NCI-H2107 (cell line): ENCODE measurements at places on chromosomes 3 and 15.

DNA sequence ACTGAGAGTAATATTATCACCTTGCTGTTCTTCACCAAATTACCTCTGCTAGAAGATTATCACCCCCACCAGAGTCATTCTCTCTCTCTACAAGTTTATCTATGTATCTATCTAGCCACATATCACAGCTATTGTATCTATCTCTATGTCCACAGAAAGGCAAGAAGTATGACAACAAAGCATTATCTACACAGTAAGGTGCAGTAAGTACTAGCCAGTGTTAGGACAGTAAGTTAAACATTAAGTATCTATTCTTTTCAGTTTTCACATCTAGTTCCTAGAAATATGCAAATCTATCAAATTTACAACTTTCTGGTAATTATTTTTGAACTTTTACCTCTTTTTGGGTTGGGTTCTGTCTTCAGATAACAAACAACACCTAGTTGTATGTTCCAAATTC, 26.5 kb upstream of the XXYLT1 start:
- no peak for DNase-seq

DNA sequence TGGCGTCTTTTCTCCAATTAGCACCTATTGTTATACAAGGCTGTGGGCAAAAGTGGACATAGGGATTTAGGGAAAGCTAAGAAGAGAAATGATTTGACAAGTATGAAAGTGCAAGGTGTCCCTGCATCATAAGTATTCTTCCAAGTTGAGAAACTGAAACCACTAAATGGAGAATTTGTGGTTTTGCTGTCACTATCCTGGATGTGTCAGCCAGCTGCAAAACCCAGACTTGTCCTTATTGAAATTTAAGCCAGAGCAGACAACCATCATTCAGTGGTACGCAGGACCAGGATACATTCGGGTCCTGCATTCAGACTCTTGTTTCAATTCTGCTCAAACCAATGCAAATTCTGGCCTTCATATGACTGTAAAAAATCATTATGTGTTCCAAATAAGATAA, 384.8 kb upstream of the TGFBR2 start:
- no peak for DNase-seq

DNA sequence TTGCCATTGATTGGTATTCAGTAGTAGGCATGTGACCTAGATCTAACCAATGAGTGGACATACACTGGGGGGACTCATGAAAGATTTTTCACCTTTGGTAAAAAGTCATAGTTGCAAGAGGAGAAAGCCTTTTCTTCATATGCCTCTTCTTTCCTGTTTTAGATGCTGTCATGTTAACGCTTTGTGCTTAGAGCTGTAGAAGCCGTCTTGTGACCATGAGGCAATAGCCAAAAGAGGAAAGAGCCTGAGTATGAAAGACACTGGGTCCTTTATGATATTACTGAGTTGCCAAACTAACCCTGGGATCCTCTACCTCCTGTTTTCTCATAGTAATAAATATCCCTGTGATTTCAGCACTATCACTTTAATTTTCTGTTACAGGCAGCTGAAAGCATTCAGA, 396.0 kb downstream of the FHIT start:
- DNase-seq = no peak

DNA sequence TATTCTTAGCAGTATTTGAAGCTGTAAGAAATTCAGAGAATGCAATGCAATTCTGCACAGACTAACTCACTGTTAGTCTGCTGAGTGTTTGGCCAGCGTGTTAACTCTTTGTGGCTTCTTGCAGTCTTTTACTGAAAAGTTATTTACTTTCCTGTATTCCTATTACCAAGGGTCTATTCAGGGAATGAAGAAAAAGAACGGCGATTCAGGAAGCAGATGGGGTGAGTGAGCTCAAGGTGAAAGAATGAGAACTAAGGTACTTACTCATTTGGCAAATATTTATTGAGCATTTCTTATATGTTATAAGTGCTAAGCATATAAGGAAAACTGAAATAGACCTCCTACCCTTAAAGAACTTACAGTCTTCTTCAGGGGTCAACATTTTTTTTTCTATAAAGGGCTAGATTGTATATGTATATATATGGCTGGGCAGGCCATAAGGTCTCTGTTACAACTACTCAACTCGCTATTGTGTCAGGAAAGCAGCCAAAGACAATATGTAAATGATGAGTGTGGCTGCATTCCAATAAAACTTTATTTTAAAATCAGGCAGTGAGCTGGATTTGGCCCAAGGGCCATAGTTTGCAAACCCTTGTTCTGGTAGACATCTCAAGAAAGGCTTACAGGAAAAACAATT, 271.9 kb upstream of the GADL1 start:
- no peak for DNase-seq

DNA sequence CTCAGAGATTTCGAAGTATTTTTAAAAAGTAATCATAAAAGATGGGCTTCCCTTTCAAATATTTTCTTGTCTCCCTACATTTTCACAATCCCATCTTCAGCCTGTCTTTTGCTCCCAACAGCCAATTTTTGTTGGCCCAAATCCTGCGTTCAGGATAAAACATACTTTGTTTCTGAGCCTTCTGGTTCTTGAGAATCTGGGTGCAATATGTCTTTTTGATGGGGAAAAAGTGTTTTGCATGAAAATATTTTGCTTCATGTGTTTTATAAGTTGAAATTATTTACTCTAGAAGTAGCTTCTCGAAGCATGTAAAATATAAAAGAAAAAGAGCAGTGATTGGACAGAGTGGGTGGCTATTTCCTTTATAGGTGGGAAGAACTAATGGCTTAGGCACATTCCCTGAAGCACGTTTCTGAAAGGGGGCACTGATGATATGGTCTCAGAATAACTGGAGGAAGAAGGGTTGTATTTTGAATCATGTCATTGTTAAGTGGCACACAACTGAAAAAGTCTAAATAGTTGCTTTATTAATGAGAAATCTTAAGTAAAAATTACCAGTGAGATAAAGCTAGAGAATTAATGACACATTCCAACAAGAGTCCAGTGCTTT, 3.9 kb downstream of the UNC13C start:
- no peak for DNase-seq

DNA sequence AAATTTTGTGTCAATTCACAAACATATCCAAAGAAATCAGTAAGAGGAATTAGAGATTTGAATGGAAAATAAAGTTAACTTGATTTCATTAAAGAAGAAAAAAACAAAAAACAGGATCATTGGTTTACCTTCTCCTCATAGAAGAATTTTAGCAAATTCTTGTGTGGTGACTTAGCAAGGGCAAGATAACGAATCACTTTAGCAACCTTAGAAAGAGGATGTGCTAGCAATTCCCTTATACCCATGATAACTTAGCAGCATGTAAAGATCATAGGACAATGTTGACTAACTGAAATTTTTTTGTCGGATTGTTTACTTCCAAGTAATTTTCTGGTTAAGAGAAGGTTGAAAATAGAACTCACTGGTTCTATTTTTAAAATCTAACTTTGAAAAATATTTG, 609.3 kb downstream of the GBE1 start:
- DNase-seq = no peak

GRCh38 chr3:180467177-180467576, 134.8 kb upstream of the TTC14 start:
- DNase-seq = no peak

DNA sequence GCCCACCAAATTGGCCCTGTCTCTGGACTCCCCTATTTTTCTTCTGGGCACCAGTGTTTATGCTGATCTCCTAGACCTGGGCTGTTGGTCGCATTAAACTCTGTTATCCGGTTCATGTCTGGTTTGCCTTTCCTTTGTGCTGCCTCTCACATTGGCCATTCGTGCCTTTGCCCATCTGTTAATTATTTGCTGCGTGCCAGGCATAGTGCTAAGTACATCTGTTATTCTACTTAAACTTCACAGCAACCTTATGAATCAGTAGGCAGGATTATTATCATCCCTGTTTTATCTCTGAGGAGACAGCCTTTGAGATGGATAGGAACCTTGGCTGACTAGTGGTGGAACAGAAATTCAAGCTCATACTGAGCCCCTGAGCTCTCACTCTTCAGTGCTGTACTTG, 76.0 kb downstream of the THSD4 start:
- no peak for DNase-seq

DNA sequence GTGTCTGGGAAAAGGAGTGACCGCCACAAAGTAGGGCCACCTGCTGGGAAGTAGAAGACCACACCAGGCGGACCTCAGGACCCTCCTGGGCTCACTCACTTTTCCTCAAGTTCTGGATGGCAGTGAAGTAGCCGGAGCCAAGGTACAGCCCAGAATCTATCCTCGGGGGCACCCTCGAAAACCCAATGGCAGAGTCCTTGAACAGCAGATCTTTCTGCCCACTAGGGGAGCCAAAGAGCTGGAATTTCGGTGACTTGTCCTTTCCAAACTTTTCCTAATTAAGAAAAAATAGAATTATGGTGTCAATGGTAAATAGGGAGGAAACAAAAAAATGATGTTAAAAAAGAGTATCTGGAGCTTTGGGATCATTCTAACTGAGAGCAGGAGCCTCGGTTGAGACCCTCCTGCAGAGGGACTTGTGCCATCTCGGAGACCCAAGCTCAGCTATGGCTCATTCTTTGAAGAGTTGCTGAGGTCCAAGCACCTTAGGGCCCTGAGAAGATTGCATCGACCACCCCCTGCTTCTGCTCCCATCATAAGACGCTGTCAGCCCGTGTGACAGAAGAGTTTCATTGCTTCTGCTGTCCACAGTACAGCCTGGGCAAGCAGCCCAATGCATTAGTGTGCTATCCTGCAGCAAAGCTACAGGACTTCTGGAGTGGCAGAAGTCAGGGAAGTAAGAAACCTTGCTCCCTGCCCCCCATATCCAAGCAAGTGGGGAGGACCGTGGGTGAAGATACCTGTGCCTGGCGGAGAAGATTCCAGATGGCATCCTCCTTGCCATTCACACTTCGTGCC, 14.8 kb downstream of the LTF start:
- no peak for DNase-seq

GRCh38 chr3:120982608-120983320, 74.8 kb downstream of the STXBP5L start:
- no peak for DNase-seq

DNA sequence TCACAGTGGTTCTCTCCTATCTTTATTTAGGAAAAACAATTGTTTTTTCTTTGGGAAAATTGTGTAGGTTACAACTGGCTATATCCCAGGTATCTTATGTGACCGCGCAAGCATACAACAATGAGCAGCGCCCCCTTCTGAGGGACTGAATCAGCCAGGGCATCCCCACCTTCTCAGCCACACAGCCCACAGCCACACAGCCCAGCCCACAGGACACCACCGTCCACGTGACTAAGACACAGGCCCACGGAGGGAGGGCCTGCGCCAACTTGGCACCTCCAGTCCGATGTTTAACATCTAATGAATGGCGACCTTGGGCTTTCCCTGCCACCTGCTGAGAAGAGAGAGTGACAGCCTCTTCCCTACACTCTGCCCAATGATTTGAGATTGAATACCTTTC, 68.1 kb downstream of the ATP10A start:
- DNase-seq = no peak

- DNase-seq = no peak
Measured at GRCh38 chr3:61425356-61425755, 136.0 kb upstream of the PTPRG start.
